ACHN (cell line): ENCODE measurements at places on chromosomes 1 and 21.

GRCh38 chr1:100343897-100344296, 8.4 kb upstream of the CDC14A start:
- no peak for DNase-seq

DNA sequence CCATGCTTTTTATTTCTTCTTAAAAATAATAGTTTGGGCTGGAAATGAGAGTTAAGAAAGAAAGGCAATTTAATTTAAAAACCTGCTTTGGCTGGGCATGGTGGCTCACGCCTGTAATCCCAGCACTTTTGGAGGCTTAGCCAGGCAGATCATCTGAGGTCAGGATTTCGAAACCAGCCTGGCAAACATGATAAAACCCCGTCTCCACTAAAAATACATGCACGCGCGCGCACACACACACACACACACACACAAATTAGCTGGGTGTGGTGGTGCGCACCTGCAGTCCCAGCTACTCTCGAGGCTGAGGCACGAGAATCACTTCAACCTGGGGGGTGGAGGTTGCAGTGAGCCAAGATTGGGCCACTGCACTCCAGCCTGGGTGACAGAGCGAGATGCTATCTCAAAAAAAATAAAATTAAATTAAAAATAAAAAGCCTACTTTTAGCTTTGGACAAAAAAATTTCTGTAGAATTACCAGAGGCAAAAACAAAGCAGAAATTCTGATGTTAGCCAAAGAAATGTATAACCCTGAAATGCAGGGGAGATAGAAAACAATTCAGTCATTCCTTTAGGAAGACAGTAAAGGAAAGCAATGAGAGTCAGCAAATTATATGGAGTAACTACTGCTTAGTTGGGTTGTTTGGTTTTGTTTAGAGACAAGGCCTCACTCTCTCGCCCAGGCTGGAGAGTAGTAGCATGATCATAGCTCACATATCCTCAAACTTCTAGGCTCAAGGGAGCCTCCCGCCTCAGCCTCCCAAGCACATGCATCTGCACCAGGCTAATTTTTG, 15.7 kb upstream of the IPP start:
- DNase-seq: no peak

GRCh38 chr1:15618077-15618654, 908 bp downstream of the DDI2 start:
- DNase-seq: peak; percentile 20

GRCh38 chr1:52360595-52360968, 5.4 kb downstream of the CC2D1B start:
- no peak for DNase-seq

DNA sequence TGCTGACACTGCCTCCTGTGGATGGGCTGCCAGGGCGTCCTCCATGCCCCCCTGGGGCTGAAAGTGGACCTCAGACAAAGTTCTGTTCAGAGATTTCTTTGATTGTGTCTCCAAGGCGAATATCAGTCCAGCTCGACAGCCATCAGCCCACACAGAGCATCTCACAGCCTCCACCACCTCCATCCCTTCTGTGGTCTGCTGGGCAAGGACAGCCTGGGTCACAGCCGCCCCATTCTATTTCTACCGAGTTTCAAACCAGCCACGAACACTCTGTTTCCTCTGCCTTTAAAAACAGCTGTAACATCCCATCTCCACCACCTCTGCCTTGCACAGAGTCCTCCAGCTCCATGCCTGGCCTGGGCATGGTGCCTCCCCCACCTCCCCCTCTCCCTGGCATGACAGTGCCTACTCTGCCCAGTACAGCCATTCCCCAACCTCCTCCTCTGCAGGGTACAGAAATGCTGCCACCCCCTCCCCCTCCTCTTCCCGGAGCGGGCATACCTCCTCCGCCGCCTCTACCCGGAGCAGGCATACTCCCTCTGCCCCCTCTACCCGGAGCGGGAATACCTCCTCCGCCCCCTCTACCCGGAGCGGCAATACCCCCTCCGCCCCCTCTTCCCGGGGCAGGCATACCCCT, 115.5 kb downstream of the FMN2 start:
- DNase-seq: no peak

DNA sequence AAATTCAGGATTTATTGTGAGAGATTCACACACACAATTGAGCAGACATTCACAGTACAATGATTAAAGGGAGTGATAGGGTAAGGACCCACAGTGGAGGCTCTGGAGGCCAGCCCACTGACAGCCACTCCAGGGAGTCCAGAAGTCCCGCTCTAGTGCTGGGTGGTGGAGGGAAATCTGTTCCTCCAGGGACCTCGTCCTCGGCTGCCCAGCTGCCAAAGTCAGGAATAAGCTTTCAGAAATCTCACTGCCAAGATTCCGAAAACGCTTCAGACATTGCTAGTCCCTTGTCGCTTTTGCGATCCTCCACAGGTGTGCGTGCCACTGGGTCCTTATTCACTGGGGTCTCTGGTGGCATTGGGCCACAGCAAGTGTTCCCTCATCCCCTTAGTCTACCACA, 2.3 kb downstream of the MX1 start:
- no peak for DNase-seq

DNA sequence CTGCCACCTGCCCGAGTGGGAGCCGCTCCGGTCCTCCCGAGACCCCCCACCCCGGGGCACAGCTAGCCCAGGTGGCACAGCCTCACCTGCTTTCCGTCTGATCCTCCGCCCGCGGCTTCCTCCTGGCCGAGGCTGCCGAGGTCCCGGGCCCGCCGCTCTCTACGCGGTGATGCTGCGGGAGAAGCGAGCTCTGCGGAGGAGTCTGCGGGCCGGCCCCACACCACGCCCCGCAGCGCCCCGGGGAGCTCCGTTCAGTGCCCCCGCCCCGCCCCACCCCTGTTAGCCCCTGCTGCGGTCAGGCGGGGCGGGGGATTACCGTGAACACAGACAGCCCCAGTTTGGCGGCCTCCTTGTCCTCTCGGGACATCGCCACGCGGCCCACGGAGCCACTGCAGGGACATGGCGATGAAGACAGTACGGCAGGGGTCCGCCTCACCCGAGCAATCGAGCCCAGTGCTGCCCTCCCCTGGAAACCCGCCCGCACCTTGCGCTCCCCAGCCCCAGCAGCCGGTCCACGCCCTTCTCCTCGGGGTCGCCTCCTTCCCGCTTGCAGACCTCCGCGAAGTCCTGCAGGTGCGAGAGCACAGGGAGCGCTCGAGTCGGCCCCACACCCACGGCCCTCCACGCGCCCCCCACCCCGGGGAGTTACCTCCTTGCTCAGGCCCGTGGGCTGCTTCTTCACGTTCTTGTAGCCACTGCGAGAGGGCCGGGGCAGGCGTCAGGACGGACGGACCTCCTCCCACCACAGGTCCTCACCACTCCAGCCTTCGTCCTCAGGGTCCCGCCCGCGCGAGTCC, 933 bp downstream of the C1orf35 start:
- peak; percentile 61 for DNase-seq

DNA sequence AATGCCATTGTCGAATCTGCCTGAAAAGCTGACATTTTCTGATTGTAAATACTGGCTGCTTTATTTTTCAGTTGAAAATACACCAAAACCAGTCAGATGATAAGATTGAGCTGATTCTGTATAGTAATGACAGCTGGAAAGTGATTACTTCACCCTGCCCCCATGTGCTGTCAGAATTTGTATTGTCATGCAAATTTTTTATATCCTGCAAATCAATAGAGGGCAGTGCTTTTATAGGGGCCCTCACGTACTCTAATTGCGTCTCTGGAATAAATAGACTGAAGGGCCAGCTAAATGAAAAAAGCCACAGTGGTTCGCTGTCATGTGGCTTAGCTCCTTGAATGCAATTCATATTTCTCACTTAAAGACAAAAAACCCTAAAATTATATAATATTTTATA, 208.6 kb downstream of the LHX8 start:
- DNase-seq: no peak

- no peak for DNase-seq
Observed at GRCh38 chr1:203603940-203604591, 22.6 kb upstream of the ATP2B4 start.
